ENCODE measurements at places on chromosomes 3 and 15.

GRCh38 chr3:63945558-63946096 is 33.4 kb upstream of the SCAANT1 start:
- DNase-seq: no peak

DNA sequence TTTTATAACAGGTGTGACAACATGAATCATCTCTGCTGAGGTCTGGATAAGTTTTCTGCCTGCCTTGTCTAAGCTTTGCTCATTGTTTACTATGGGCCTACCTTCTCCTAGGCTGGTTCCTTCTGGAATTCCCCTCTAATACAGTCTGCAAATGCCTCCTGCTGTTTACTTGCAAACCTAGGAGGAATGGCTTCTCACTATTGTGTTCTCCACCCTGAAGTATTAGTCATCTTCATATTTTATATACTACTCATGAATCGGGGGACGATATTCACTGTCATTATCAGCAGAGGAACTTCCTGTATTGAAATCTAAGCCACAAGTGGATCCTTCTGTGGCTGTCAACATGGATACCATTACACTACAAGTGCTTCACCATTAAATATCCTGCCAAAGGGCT is 154.8 kb downstream of the PLCL2 start:
- no peak for DNase-seq

- DNase-seq: no peak
Observed at GRCh38 chr15:85477730-85478129, 97.3 kb downstream of the AKAP13 start.

DNA sequence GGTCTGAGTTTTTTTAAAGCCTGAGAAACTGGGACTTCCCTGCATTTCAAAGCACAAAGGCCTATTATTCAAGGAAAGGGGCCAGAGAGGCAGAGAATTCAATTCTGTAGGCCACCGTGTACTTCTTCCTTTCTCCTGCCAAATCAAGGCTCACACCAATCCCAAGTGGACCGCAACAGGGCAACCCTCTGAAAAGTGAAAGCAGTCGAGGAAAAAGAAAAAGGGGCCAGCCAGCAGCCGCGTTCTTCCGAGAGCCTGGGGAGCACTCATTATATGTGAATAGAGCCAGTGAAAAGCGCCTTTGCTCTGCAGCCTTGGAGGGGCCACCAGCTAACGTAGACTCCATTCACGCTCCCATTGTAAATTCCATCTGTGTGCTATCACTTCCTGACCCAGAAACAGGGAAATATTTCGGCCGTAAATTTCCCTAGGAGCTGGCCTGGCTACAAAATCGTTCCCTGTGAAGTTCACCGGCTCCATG is 45.9 kb upstream of the THUMPD3 start:
- DNase-seq: peak; percentile 21

DNA sequence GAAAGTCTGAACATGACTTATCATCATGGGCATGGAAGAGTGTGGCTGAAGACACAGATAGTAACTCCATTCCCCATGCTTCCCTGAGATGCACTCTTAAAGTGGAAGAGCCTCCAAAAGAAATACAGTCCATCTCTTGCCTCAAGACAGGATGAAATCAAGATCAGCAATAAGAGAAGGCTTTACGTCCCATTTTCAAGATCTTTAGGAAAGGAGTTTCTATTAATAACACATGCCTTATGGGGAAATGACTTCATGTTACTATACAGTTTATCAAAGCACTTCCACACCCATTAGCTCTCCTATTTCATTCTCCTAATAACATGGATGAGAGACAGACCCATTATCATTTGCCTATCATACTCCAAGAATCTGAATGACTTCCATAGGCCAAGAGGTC is 6.1 kb upstream of the KBTBD12 start:
- DNase-seq: no peak

GRCh38 chr3:15724446-15724845 is 73.3 kb downstream of the ANKRD28 start:
- DNase-seq: no peak

GRCh38 chr15:98035577-98036010 is 75.1 kb downstream of the ARRDC4 start:
- no peak for DNase-seq

- DNase-seq: no peak
Observed at GRCh38 chr3:43148033-43148432, 42.2 kb upstream of the POMGNT2 start.

- DNase-seq: no peak
Observed at GRCh38 chr3:62249855-62250543, 123.4 kb downstream of the FEZF2 start.

GRCh38 chr15:73962433-73962832 is 29.7 kb downstream of the STOML1 start:
- DNase-seq: no peak

GRCh38 chr15:63083044-63083443 is 38.6 kb upstream of the LACTB start:
- no peak for DNase-seq

GRCh38 chr3:37086918-37087317 is 87.5 kb downstream of the LRRFIP2 start:
- no peak for DNase-seq

GRCh38 chr3:123843668-123844067 is 40.5 kb downstream of the MYLK start:
- DNase-seq: no peak

DNA sequence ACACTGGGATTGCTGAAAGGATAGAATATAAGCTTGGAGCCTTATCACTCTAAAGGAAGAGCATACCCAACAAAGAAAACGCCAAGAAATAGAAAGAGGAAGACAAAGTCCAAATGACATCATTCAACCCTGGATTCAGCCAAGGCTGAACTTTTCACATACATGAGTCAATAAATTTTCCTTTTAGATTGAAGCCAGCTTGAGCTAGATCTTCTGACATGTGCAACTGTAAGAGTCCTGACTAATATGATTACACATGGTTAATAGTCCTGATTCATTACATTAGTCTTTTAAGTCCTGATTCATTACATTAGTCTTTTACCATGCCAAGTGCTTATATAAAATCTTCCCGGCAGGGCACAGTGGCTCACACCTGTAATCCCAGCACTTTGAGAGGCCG is 13.6 kb upstream of the DENND6A start:
- no peak for DNase-seq

DNA sequence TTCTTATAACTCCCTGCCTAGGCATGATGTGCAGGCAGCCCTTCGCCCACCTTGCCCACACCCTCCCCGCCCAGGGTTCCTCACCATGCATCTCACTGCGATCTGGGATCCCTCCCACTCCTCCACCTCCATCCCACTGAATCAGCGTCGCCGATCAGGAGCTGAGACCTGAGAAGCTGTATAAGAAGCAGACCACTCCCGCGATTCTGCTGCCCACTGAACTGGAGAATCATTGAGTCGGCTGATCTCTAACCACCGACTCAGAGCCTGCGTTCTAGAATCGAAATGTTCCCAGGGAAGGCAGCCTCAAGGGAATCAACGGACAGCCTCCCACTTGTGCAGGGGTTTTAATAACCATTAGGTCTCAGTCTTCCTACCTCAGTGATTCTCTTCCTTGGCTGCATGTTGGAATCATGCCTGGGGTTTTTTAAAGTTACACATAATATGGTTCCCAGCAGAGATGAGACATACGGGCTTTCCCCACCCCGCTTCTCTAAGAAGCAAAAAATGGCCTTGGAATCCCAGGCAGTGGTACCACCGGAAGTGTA is 60.2 kb downstream of the TMEM44 start:
- DNase-seq: no peak

DNA sequence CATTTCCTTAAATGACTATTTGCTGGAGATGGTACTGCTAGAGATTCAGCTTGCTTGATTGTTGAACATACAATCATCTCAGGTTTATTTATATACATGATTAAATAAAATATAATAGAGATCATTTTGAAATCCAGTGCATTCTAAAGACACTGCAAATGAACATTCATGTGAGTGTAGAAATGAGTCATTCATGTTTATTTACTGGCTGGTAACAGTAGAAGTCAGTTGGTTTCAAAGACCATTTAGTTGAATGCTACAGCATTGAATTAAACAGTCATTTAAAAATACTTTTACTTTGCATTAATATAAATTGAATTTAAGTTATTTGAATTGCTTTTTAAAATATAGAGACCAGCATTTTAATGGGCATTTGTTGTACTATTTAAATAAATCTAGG is 551.9 kb upstream of the GOLIM4 start:
- no peak for DNase-seq

DNA sequence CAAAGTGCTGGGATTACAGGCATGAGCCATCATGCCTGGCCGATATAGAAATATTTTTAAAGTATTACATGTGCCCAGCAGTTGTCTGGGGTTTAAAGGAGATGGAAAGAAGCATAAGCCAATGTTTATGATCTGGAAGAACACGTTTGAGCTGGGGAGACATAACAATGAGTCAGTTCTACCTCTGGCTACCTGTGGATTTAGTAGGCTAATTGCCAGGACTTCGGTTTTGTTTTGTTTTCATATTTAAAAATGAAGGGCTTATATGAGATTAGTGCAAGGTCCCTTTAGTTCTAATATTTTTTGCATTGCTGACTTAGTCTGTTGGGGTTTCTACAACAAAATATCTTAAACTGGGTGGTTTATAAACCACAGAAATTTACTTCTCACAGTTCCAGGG is 22.9 kb upstream of the TNFSF10 start:
- DNase-seq: no peak

DNA sequence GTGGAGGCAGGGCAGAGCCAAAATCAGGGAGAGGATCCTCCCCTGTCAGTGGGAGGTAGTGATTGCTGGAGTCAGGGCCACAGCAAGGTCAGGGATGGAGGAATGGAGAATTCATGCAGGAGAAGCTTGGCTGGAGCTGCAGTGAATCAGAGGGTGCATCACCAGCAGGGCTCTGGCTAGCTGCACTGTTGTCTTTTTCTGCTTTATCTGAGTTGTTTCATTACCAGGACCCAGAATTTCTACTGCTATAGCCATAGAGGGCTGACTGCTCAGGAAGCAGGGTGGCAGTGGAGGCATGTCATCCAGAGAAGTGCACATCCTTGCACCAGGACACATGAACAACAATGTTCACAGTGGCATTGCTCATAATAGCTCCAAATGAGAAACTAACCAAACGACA is 113.5 kb upstream of the GALNT15 start:
- peak; percentile 87 for DNase-seq

GRCh38 chr3:81585056-81585455 is 176.4 kb downstream of the GBE1 start:
- DNase-seq: no peak

- no peak for DNase-seq
Observed at GRCh38 chr3:196608693-196609092, 30.8 kb upstream of the NRROS start.

GRCh38 chr3:42706721-42707619 is 4.4 kb upstream of the HHATL start:
- DNase-seq: peak; percentile 46

DNA sequence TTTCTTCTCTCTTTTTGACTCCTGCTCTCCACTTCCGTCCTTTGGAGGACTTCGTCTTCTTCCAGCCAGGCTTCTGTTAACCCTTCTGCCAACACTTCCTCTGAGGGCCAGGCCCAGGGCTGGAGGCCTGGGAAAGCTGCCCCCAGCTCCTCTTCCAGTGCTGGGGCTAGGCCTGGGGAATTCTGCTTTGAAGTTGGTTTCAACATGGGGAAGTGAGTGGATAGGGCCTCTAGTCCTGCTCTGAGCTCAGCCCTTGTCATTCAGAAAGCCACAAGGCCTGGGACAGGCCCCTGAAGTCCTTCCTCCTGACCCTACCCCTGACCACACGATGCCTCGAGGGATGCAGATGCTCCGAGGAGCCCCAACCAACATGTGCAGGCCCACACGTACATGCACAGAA is 53.9 kb upstream of the HERC1 start:
- peak; percentile 29 for DNase-seq

DNA sequence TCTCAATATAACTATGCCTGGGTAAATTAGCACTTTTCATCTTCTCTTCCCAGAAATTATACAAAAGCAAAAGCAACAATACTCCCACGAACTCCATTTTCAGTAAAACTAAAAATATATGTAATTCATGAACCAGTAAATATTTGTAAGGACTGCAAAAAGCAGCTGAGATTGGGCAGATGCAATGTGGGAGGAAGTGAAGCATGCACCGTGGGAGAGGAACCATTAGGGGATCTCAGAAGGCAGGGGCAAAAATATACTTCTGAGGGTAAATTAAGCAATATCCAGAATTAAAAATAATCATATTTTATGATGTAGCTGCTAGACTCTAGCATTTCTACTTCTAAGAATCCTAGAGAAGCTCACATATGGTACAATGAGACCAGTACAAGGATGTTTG is 20.2 kb downstream of the CFAP91 start:
- no peak for DNase-seq

- no peak for DNase-seq
Observed at GRCh38 chr3:170835336-170835735, 34.7 kb downstream of the RPL22L1 start.

DNA sequence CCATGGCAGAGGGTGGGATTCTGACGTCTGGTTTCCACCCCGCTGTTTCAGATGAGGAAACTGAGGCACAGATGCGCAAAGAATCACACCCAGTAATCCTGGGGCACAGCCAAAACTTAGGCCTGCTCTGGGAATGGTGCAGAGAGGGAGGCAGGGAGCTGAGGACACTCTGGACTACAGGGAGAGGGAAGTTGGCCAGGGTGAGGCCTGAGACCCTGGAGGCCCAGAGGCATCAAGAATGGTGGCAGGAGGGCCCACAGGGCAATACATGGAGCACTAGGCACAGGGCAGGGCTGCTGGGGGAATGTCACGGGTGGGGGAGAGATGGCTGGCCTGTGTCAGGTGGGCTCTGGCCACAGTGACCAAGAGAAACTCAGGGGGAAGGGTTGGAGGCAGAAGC is 63.6 kb downstream of the TLE3 start:
- DNase-seq: peak; percentile 53

GRCh38 chr15:71677766-71678165 is 132.6 kb upstream of the NR2E3 start:
- no peak for DNase-seq

DNA sequence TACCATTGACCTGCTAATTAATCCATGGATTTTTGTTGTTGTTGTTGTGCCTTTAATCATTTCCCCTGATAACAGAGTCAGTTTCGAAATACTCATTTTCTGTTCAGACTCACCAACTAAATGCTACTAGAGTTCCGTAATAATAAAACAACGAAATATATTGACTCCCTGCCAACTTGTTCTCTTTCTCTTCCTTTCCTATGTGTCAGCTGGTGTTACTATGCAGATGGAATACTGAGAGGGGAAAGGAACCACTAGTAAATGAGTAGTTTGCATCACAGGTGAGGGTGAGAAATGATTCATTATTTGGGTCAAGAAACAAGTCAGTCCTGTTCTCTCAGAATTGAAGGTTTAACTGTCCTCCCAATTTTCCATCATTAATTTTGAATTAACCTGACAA is 1027.3 kb downstream of the TUSC7 start:
- no peak for DNase-seq
